Gastroesophageal sphincter (tissue), 4 donors: ENCODE measurements at places on chromosomes 1 and 21.

GRCh38 chr1:19067182-19067911 is 110.9 kb upstream of the IFFO2 start:
- peak; percentile 12 for ATAC-seq

DNA sequence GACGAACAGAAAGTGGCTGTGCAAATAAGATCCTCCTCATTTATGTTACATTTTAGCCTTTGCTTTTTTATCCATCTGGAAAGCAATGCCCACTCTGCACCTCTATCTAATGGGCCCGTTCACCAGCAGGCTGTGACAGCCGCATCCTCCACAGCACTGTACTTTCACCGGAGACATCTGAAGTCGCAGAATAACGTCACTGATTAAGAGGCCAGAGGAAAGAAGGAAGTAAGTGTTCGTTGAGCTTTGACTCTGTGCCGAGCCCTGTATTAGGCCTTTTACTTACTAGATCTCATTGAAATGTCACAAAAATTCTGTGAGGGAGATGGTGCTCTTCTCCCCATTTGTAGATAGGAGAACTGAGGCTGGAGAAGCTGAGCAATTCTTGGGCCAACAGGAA is 62.3 kb downstream of the KAZN start:
- ATAC-seq: peak; percentile 35

DNA sequence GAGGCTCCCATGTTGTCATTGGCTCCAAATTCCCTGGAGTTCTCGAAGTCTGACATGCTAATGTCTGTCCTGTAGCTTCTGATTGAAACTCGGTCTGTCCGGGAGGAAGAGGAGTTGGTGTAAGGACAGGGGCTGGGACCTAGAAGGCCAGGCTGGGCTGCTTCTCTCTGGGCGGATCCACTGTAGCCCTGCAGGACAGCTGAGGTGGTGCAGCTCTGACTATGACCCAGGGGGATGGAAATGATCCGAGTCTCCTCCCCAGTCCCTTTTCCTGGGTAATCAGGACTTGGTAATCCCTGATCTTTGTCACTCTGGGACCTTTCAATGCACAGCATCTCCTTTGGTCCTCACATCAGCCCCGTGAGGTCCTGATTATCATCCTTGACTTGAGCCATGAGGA is 10.0 kb upstream of the FCMR start:
- ATAC-seq: no peak

DNA sequence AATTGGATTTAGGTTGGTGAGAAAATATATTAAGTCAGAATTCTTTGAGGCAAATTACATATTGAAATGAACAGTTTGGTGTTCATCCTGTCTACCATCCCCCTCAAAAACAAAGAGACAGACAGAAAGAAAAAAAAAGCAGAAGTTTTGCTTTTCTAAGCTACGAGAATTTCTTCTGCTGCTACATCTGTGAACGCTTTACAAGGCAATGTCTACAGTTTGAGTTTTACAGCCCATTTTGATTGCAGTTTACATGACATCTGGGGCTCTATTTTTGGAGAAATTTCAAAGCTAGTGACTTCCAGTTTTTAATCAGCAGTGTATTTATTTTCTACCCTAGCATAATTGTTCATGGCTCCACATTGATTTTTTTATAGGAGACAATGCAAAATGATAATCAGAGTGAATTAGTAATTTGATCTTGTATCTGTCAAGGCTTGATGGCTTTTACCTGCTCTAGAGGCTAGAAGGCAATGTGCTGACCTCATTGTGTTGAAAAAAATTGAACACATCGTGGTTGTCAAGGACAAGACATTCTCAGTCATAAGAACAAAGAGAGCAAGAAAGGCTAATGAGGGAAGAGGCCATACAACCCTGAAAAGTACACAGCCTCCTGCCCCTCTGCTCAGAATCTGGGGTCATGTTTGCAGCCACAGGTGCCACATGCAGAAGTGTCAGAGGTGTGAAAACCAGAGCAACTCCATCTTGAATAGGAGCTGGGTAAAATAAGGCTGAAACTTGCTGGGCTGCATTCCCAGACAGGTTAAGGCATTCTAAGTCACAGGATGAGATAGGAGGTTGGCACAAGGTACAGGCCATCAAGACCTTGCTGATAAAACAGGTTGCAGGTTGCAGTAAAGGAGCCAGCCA is 201.0 kb upstream of the CAMK1G start:
- ATAC-seq: no peak

DNA sequence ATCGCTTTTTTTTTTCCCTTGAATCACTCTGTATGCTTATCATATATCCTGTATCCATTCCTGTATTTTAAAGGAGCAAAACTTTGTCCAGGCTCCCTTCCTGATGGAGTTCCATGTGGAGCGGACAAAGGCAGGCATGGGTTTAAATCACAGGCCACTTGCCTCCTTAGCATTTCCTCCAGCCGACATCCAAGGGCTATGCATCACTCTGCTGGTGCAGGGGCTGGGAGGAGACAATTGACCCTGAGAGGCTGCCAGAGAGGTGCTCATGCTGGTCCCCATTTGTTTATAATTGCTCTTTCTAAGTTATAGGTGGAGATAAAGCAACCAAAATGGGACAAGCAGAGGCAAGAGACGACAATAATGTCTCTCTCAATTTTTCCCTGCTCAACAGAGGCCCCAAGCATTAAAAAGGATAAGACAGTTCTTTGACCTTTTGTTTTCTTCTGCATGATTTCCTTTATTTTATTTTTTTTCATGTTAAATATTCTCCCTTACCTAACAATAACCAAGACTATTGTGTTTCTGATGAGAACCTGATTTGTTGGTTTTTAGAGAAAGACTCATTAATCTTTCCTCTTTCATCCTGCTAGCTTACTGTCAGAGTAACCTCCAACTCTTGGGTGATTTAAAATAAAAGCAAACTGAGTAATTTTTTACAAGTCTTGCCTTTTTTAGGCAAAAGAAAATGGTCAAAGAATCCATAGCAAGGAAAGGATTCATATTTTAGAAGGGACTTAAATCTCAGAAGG is 353.7 kb downstream of the ADGRL2 start:
- no peak for ATAC-seq

GRCh38 chr1:218488531-218488930 is 143.4 kb downstream of the TGFB2 start:
- no peak for ATAC-seq

- no peak for ATAC-seq
Measured at GRCh38 chr21:25700741-25701140, 34.0 kb downstream of the ATP5PF start.

DNA sequence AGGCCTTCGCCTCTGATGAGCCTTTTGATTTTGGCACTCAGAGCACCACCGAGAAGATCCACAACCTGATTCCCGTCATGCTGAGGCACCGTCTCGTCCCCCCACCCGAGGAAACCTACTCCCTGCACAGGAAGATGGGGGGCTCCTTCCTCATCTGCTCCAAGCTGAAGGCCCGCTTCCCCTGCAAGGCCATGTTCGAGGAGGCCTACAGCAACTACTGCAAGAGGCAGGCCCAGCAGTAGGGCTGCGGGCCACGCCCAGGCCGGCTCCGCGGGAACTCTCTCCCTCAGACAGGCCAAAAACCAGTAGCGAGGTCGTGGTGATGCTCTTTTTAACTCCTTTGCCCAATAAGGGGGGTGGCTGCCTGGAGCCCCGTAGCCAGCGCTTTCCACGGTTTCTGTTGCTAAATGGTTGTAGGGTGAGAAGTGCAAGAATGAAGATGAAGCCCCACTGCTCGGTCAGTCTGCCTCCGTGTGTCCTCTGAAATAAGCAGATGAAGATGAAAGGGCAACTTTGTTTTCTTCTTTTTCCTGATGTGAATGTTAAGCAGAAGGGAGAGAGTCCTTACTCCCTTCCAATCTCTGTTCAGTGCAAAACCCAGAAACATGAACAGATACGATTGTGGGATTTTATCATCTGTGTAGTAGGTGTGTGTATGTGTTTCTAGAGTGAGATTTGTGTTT is 46.5 kb downstream of the COQ8A start:
- ATAC-seq: no peak

GRCh38 chr1:116131866-116132605 is 20.8 kb downstream of the MAB21L3 start:
- no peak for ATAC-seq

DNA sequence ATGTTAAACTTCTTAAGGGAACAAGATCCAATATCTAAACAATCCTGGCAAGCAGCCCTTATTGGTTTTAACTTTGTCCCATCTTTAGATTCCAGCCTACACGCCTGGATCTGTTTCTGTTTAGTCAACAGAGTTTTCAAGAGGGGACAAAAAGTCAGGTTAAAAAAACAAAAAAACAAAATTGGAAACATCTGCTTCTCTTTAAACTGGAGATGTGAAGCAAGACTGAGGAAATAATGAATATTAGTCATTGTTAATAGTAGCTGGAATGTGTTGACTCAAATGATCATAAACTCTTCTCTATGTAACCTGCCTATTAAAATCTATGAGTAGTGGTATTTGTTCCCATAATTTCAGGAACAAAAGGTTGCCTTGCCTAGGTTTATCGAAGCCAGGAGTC is 55.0 kb downstream of the NID1 start:
- peak; percentile 84 for ATAC-seq

- no peak for ATAC-seq
Measured at GRCh38 chr1:88935522-88936222, 44.3 kb upstream of the GTF2B start.

GRCh38 chr1:208243527-208243966 is 637 bp downstream of the PLXNA2 start:
- peak; percentile 13 for ATAC-seq

DNA sequence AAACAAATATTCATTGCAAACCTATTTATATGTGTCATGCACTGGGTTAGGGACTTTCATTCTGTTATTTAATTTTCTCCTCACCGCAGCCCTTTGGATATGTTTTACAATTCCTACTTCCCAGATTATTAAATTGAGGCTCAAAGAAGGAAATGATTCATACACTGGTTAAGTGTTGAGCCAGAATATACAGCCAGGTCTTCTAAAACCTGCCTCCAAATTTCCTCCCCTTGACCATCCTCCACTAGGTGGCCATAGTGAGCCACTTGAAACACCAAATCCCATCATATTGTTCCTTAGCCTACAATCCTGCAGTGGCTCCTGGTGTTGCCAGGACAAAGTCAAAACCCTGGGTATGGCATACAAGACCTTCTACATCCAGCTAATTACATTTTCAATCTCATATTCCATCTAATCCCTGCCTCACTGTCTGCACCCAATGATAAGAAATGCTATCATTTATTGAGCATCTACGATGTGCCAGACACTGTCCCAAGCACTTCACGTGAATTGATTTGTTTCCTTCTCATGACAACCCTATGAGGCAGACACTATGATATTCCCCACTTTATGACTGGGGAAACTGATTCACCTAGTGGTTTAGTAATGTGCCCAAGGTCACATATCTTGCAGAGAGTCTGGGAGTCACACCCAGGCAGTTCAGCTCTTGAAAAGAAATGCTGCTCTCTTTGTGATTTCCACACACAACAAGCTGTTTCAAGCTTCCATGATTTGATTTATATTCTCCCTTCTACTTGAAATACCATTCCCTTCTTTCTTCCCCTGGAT is 23.6 kb upstream of the KIRREL1 start:
- ATAC-seq: peak; percentile 54

DNA sequence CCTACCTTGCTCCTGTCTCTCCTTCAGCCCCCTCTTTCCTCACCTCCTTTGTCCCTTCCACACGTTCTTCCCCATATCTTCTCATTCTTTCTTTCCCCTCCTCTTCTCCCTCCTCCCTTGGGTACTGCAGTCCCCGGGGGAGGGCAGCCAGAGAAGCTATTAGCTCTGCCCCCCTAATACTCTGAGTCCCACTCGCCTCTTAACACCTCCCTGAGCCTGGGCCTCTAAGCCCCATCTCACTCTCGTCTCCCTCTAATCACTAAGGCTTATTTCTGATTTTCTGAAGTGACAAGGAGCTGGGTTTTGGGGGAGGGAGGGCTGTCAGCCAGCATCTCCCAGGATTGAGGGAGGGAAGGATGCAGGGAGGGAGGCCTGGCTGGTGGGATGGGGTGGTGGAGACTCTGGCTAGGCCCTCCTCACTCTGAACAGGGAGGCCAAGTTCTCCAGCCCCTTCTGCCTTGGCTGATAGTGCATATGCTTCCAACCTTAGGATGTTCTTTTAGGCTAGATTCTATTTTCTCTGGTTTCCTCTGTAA is 25.6 kb upstream of the DMBX1 start:
- ATAC-seq: no peak

DNA sequence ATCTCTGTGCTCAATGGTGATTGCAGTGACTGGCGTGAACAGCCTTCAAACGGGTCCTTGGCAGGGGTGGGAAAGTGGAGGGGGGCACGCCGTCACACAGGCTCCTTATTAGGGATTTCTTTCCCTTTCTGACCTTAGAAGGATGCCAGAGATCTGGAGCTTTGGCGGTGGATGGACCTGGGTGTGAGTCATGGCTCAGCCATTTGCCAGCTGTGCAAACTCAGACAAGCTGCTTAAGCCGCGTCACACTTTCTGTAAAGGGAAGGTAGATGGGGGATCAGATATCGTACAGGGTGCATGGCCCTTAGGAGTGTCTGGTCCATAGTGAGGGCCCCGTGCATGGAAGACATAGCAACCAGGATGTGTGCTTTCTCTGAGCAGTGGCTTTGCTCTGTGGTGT is 48.3 kb upstream of the C1orf174 start:
- ATAC-seq: no peak

DNA sequence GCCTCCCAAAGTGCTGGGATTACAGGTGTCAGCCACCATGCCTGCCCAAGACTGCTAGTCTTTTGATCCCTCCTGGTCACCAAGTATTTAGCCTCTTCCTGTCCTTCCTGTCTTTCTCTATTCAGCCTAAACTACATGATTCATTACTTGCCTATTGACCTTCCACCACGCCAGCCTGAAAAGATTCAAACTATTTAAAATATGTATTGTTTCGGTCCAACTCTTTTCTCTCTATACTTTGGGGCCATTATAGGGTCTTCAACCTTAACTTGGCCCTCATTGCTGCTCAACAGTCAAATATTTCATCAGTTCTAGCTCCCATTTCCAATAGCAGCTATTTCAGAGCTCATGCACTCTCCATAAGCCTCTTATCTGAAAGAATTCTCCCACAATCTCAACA is 153.0 kb downstream of the TNFSF18 start:
- no peak for ATAC-seq

- ATAC-seq: no peak
Measured at GRCh38 chr21:37424396-37424795, 57.8 kb downstream of the DYRK1A start.

- ATAC-seq: no peak
Measured at GRCh38 chr1:87176514-87176913, 152.2 kb upstream of the LMO4 start.

GRCh38 chr1:201025571-201026002 is 2.1 kb upstream of the KIF21B start:
- no peak for ATAC-seq

- ATAC-seq: no peak
Measured at GRCh38 chr1:25501235-25502058, 42.0 kb upstream of the LDLRAP1 start.
